ENCODE measurements at places on chromosomes 3 and 15.

GRCh38 chr3:66133050-66133757, 87.6 kb upstream of the SLC25A26 start:
- DNase-seq: no peak

GRCh38 chr3:78035131-78035641, 995.3 kb downstream of the ROBO2 start:
- DNase-seq: no peak

DNA sequence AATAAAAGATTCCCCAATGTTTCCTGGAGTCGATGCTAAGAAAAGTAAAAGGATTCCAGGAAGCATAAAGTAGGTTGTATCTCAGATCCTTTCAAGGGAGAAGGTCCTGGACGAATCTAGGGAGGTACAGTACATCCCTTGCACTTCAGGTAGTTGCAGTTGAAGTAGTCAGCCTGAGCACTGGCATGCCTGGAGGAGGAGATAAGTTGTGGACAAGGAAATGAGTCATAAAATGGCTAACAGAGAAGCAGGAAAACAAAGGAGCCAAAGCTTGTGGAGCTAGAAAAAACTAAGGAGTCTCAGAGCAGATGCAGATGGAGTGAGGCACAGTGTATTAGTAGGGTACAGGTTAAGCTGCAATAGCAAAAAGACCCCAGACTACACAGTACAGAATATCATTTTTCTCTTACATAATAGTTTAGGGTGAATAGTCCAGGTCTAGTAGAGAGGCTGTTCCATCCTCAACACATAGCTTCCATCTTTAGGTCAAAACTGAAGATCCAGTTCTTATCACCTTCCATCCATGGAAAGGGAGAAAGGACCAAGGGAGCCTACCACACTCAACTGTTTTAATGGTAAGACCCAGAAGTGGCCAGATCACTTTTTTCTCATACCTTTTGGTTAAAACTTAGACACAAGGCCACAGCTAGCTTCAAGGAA, 41.3 kb downstream of the COL6A5 start:
- no peak for DNase-seq

- no peak for DNase-seq
Measured at GRCh38 chr15:99721104-99721778, 12.0 kb downstream of the LYSMD4 start.

DNA sequence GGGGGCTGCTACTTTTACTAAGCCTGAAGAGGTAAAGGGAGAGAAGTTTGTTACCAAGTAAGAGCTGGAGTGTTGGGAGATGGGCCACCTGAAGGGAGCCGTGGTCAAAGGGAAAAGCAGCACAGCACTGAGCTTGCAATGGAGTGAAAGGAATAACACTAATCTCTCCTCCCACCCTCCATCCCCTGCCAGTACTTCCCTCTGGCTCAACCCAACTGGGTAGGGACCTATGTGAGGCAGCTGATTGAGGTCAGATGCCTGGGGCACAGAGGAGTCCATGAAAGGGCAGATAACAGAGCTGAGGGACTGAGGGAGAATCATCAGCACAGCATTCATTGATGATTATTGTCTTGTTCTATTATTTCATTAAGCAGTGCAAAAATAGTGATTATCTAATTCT, 212.4 kb upstream of the TBC1D5 start:
- DNase-seq: no peak

DNA sequence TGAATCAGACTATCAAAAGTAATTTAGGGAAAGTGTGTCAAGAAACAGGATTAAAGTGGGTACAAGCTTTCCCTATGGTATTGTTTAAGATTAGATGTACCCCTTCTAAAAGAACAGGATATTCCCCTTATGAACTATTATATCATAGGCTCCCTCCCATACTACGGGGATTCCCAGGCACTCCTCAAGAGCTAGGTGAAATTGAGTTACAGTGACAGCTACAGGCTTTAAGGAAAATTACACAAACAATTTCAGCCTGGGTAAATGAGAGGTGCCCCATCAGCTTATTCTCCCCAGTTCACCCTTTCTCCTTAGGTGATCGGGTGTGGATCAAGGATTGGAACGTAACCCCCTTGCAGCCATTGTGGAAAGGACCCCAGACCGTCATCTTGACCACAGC, 240.8 kb upstream of the CNTN6 start:
- no peak for DNase-seq

- no peak for DNase-seq
Measured at GRCh38 chr15:74906067-74906449, 593 bp downstream of the FAM219B start.

GRCh38 chr15:100279446-100279845, 62.3 kb downstream of the ADAMTS17 start:
- DNase-seq: no peak
